ENCODE measurements at places on chromosomes 11 and 22.

DNA sequence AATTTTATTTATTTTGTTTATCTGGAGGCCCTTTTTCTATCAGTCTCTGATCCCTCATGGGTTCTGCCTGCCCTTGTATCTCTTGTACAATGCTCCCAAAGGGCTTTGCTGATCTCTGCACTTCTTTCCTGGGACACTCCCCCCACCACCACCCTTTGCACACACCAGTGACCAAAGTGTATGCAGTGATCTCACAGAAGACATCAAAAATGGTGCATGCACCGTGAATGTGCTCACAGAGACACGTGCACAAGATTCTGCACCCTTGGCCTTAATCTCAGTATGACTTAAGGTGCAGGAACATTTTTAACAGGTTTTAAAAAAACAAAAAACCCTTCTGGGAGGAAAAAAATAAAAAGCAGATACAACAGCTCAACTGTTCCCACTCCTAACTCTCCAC lies 12.2 kb upstream of the ADSL start:
- no peak for DNase-seq

DNA sequence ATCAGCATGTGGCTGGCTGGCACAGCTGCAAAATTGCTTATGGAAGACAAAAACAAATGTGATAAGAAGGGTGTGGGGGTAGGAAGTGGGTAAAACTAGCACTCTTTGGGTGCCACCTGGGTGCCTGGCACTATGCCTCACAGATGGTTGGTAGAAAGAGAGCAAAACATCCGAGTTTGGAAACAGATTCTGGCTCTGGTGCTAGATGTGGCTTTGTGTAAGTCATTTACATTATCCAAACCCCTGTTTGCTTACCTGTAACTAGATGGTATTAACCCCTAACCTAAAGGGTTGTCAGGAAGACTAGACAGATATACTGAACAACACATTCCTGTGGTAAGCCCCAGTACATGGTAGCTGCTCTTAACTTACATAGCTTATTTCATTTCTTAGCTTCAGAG lies 905.6 kb downstream of the DLG2 start:
- no peak for DNase-seq

DNA sequence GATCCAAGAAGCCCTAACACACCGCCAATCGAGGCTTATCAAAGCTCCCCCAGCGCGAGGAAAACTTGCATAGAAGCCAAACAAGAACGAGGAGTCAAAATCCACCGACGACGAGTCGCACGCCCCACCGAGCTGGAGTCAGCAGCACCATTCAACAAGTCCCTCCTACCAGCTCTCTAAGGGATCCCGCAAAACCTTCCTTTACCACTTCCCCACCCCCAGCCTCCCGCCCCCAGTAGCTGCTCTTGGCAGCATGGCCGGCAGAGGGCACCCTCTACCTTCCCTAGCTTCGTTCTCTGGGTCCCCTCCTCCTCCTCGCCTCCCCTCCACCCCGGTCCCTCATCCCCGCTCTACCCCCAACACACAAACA lies 1.4 kb downstream of the BDNF start:
- peak; percentile 87 for DNase-seq

DNA sequence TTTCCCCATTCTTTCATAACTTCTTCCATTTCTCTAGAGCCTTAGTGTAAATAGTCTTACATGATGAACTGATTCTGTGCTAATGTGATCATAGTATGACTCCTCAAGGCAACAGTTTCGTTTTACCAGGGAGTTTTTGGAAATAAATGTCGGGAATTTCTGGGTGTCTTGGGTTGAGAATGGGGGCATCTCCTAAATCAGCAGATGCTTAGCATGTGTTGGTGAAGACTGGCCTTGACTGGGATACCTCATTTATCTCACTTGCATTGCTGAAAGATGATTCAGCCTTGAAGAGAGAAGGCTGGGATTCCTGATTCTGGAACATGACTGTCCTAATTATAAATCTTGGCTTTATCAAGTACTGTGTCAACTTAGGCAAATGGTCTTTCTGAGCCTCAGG lies 115.7 kb upstream of the C11orf87 start:
- DNase-seq: no peak

DNA sequence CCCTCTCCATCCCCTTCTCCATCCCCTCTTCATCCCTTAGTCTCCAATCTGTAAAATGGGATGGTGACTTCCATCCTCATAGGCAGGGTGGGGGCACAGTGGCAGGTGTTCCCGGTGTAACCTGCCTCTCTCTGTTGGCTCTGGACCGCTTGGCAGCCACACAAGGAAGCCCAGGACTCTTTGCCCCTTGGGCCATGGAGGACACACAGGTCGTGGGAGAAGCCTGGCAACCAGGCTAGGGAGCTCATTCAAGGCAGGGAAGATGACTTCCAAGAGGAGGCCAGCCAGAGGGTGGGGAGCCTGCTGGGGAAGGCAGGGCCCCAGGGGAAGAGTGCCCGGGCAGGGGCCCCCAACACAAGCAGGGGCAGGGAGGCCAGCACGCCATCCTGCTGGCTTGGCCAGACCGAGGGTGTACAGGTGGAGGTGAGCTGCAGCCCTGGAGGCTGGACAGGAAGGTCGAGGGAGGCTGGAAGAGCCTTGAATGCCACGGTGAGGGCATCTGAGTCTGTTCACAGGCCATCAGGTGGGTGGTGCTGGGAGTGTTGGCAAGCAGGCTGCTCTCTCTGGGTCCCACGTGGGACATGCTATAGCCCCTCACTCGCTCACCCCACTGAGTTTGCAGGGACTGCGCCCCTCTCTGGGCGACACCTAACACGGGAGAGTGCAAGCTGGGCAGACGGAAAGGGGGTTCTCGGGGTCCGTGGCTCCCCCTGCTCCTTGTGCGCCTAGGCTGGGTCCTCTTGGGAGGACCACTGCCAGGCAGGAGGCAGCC lies 15.5 kb upstream of the CTSD start:
- DNase-seq: no peak

DNA sequence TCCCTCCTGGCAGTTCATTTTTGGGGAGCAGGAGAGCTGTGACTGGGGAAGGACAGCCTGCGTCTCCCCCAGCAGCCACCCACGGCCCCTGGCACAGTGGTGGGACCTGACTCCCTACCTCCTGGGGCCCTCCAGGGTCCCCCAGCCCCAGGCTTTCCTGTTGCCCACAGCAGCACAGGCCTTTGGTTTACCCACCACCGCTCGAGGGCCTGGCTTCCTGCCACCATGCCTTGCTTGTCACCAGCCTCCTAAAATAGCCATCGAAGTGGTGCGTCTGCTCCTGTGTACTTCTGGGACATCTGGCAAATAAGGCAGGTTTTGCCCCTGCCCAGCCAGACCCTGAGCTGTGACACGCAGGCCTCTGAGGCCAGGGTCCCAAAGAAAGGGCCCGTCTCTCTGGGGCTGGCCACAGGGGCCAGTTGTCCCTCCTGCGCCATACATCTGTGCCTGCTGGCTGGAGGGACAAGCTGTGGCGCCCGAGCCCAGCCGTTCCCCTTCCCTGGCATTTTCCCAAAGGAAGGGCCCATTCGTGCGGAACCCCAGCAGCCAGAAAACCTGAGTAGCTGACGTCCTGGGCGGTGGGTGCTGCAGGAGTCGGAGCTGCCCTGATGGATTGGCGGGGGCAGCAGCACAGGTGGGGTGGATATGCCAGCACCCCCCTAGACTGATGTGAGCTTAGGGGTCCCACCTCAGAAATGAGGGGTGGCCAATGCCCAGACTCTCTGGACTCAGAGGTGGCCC lies 14.6 kb downstream of the PHLDA2 start:
- no peak for DNase-seq

DNA sequence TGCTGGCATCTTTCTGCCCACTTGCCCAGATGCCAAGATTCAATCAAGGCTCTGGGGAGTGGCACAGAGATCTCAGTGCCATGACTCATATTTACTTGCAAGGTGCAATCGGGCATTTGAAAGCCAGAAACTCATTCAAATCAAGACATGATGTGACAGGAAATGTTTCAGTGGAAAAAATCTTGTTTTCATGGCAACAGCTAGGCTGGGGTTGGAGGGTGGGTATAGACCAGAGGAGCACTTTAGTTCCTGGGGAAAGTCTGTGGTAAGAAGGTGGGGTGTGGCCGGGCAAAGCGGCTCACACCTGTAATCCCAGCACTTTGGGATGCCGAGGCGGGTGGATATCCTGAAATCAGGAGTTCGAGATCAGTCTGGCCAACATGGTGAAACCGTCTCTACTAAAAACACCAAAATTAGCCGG lies 1.2 kb downstream of the MAJIN start:
- no peak for DNase-seq

GRCh38 chr11:78549624-78550409 lies 24.8 kb downstream of the NARS2 start:
- no peak for DNase-seq

DNA sequence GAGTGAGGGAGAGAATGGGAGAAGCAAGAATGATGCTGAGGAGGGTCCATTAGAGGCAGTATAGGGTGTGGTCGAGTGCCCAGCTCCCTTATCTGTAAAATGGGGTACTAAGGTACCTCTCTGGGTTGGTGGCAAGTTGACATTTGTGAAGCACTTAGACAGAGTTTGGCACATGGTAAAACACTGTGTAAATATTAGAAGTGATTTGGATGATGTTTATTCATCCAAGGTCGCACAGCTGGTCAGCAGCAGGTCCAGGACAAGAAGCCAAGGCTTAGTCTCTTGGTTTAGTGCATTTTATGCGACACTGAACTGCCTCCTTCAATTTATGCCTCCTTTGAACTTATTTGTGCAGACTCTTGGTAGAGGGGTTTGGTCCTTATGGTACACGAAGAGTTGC lies 19.4 kb downstream of the KREMEN1 start:
- DNase-seq: no peak

DNA sequence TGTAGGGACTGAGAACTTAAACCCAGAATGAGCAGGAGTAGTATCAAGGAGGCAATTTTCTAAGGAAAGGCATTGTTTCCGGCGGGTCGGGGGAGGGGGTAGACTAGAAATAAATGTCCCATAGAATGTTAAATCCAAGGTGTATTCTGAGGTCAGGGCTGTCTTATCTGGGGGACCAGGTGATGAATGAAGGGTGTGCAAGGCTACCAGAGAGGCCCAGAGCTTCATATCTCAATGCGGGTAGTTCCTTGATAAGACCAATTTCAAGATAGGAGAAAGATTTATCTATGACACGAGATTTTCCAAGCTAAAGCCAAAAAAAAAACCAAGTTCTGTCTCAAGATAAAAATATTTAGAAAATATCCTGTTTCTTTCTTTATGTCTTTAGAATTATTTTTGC lies 8.3 kb upstream of the RCE1 start:
- DNase-seq: no peak

- DNase-seq: no peak
Observed at GRCh38 chr11:110374921-110375320, 54.8 kb upstream of the FDX1 start.

- DNase-seq: no peak
Observed at GRCh38 chr11:57566905-57567514, 462 bp downstream of the UBE2L6 start.

GRCh38 chr22:30946354-30946753 lies 22.2 kb downstream of the MORC2 start:
- no peak for DNase-seq

DNA sequence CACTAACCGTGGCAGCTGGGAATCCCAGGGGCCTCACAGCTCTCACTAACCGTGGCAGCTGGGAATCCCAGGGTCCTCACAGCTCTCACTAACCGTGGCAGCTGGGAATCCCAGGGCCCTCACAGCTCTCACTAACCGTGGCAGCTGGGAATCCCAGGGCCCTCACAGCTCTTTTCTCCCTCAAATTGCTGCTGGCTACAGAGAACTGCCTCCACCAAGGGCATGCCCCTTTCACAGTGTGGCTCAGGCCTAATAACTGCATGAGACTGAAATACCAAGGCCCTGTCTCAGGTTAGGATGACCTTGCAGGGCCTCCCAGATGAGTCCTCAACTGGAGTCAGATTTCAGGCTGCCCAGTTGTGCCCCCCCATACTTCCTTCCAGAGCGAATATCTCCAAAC lies 35.1 kb upstream of the GGTLC2 start:
- no peak for DNase-seq

- DNase-seq: peak; percentile 58
Observed at GRCh38 chr11:57277845-57278720, 41.0 kb upstream of the APLNR start.

GRCh38 chr11:86801364-86801763 lies 1.0 kb downstream of the PRSS23 start:
- DNase-seq: no peak

GRCh38 chr22:44220727-44221680 lies 40.3 kb downstream of the PARVG start:
- no peak for DNase-seq

DNA sequence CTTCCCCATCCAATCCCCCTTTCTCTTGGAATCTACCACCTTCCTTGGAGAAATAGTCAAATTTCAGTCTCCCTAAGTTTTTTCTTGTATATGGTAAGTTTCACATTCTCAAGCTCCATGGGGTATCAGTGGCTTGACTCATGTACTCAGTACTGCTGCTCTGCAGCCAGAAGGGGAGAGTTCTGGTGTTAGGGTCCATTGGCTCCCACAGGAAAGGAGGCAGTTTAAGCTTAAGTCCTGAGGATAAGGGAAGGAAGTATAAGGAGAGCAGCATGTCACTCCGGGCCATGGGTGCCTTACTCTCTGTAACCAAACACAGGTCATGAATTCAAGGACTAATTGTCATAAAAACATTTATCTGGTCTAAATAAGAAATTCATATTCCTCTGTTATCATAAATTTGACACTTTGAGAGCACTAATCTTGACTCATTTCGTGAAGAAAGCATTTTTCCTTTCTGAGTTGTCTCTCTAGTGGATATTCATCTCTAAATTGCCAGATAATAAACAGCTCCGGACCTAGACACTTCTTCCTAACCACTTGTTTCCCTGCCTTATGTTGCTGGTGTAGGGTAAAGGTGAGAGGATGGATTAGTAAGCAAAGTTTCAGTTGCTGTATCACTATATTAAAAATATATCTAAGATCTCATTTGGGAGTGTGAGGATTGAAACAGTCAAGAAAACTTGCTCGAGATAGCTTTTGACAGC lies 20.1 kb upstream of the SORL1 start:
- no peak for DNase-seq

DNA sequence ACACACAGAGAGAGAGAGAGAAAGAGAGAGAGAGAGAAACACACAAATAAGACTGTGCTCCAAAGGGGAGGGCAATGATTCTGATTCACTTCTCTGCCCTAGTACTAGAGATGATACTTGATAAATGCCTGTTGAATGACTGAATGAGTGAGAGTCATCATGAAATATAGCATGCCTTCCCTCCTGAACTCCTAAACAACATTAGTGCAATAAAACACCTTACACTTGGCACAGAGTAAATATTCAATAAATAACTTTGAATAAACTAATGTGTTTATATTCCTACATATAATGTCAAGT lies 511.2 kb upstream of the RAG2 start:
- no peak for DNase-seq

DNA sequence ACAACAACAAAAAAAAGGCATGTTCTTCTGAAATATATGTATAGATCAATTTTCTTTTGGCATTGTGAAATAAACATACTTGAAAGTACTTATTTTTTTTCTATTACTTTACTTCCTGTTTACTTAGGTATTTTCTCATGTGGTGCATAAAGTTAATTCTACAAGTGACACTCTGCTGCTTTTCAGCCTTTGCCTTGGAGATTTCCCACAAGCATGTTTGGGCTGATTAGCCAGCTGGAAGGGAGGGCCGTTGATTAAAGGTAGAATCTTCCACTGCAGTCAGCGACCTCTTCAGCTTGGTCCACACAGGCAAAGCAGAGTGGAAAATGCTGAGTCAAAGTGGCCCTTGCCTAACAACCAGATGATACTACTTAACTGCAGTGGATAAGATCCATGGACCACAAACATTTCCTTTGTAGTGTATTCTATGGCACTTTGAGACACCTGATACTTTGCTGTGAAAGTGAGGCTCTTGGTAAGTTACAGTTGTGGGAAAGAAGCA lies 176.0 kb downstream of the ARHGAP42 start:
- peak; percentile 87 for DNase-seq
